ENCODE measurements at places on chromosomes 1 and 21. TPM values are rescaled to one million over a fixed set of nuclear protein-coding genes. Genes with fewer than 3 reads are reported as not detected.

The GCSAML gene
- total RNA-seq, result not detected

The ZNF648 gene
- not detected for total RNA-seq

The PRKAB2 gene
- 23.6 TPM for total RNA-seq

The VN1R5 gene
- total RNA-seq, result not detected

- no peak for DNase-seq
- H3K4me1 ChIP-seq, result peaks cover 4% of the 10 kb centered on the region
- H3K27ac ChIP-seq, result no peak overlapping the region
- no peaks in the 10 kb centered on the region for H3K27me3 ChIP-seq
- no peaks in the 10 kb centered on the region for H3K36me3 ChIP-seq
Measured at GRCh38 chr1:171803045-171803444, 21.6 kb downstream of the METTL13 start.

DNA sequence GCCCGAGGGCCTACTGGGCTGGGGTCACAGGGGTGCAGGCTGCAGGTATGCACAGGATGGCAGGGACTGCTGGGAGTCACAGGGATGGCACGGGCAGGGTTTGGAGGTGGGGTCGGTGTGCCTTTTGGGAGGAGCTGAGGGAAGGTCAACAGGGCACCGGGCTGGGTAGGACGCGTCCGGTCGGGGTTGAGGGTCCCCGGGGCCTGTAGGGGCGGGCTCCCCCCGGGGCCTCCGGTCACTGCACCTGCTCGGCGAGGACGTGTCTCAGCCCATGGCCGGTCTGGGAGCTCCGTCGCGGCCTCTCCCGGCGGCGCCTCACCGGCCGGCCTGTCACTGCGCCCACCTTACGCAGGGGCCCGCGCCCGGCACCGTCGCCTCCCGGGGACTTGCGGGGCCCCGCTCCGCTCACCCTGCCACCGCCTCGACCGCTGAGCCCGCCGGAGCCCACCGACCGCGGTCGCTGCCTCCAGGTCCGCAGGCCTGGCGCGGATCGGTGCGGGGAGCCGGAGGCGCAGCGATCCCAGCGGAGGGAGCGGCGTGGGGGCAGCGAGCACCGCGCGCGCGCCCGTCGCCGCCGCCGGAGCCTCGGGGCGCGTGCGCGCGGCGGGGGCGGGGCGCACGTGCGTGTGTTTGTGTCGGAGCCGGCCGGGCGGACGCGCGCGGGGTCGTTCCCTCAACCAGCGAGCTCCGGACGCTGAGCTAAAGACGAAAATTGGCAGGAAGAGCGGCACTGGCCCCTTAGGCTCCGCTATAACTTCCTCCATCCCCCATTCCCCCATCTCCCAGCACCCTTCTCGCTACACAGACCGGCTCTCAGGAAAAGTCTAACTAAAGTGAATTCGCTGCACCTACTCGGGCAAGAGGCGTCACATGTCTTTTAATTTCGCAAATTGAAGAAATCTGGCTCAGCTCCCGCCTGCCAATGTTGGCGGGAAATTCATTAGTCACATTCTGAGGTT, at the start of gene AMIGO1:
TSS of gene AMIGO1 (minus strand) at position 552 of the 959 bp plus-strand sequence. CDS start 815 bp downstream, outside the sequence.
- peaks cover 7% of the 10 kb centered on the region for H3K4me1 ChIP-seq
- no peaks in the 10 kb centered on the region for H3K36me3 ChIP-seq
- DNase-seq, result peak; percentile 98

- peaks cover 9% of the 10 kb centered on the region for H3K36me3 ChIP-seq
- no peak for DNase-seq
- H3K4me1 ChIP-seq, result peaks cover 8% of the 10 kb centered on the region
- no peak overlapping the region for H3K4me3 ChIP-seq
Measured at GRCh38 chr1:24437631-24438396, 22.2 kb downstream of the NIPAL3 start.

- no peaks in the 10 kb centered on the region for H3K27me3 ChIP-seq
- no peaks in the 10 kb centered on the region for H3K36me3 ChIP-seq
- peak overlapping the region; percentile 4 for H3K27ac ChIP-seq
- no peak for DNase-seq
- no peak overlapping the region for H3K4me3 ChIP-seq
Measured at GRCh38 chr1:202568826-202569225, 141.4 kb downstream of the SYT2 start.

DNA sequence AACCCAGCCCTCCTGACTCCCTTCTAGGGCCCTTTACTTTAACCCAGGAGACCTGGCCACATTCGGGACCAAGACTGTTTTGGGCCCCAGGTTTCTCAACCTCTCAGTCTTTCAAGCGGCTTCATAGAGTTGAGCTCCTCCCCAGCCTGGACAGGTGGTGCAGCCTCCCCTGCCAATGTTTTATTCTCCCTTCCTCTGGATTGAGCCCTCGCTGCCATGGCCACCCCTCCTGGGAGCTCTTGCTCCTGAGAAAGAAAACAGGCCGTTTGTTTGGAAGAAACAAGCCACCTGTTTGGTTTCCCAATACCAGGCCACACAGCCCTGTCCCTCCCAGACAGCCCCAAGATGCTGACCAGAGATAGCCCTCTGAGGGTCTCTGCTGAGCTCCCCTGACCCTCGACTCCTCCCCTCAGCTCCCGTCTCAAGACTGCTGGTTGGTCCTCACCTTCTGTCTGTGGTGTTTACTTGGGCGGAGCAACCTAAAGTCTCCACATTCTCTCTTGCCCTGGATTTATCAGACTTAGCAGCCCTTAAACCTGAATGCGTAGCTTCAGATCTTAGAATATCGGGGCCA, 3.3 kb downstream of the TMEM51 start:
- no peak for DNase-seq
- H3K36me3 ChIP-seq, result no peaks in the 10 kb centered on the region
- no peak overlapping the region for H3K27ac ChIP-seq
- H3K27me3 ChIP-seq, result peaks cover 3% of the 10 kb centered on the region

GRCh38 chr1:163771637-163772036, 449.9 kb downstream of the NUF2 start:
- no peaks in the 10 kb centered on the region for H3K27me3 ChIP-seq
- no peak overlapping the region for H3K4me3 ChIP-seq
- no peak overlapping the region for H3K27ac ChIP-seq

GRCh38 chr1:215963621-215964020, 396.5 kb downstream of the KCTD3 start:
- H3K27me3 ChIP-seq, result no peaks in the 10 kb centered on the region
- no peaks in the 10 kb centered on the region for H3K4me1 ChIP-seq
- no peak overlapping the region for H3K27ac ChIP-seq
- no peaks in the 10 kb centered on the region for H3K36me3 ChIP-seq

DNA sequence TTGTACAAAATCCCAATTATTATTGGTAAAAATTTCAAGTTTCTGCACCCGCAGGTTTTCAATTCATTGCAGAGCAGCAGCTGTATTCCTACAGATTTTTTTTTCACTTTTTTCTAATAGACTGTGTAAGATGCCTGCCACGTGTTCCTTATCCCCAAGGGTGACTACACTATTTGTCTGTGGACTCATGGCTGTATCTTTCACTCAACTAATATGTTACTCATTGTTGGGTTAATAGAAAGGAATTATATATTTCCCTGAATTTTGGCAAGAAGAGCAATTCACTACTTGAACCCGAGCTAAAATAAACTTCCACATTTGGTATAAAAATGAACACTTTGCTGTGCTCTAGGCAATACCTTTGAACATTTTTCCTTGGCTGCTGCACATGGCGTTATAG, 158.7 kb downstream of the NCAM2 start:
- H3K4me3 ChIP-seq, result no peak overlapping the region
- no peak overlapping the region for H3K27ac ChIP-seq
- no peaks in the 10 kb centered on the region for H3K36me3 ChIP-seq
- no peak for DNase-seq

GRCh38 chr1:32706491-32706890, 3.9 kb upstream of the SYNC start:
- H3K4me3 ChIP-seq, result no peak overlapping the region
- H3K27me3 ChIP-seq, result no peaks in the 10 kb centered on the region
- H3K36me3 ChIP-seq, result no peaks in the 10 kb centered on the region
- peak overlapping the region; percentile 21 for H3K27ac ChIP-seq
- peaks cover 29% of the 10 kb centered on the region for H3K4me1 ChIP-seq
- DNase-seq, result no peak

DNA sequence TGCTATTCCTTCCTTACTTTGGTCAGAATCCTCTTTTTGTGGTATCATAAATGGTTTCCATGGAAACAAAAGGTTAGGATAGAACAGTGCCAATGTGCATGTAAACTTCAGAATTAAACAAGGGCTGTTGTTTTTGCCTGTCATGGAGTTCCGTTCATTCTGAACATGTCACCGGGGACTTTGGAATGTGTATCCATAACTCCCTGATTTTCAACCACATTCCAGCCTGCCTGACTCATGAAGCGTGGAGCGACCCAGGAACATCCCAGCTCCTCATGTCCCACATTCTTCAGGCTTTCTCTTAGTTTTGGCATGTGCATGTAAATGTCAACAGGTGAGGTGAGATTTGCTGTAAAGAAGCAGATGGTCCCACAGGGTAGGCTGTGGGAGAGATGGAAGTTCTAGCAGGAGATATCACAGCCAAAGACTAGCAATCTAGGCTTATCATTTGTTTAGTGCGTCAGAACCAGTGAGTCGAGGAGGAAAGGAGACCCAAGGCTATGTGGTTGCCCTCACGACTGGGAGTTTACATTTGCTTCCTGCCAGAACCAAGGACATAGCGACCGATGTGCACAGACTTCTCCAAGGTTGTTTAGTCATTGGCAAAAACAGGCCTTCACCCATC, 23.0 kb upstream of the DNAJC11 start:
- H3K4me3 ChIP-seq, result no peak overlapping the region
- H3K36me3 ChIP-seq, result no peaks in the 10 kb centered on the region
- H3K4me1 ChIP-seq, result peaks cover 11% of the 10 kb centered on the region
- peak overlapping the region; percentile 31 for H3K27ac ChIP-seq
- no peaks in the 10 kb centered on the region for H3K27me3 ChIP-seq

GRCh38 chr1:39925721-39926342, 24.1 kb upstream of the MYCL start:
- H3K4me1 ChIP-seq, result peaks cover 3% of the 10 kb centered on the region
- peak; percentile 70 for DNase-seq
- no peak overlapping the region for H3K27ac ChIP-seq
- no peak overlapping the region for H3K4me3 ChIP-seq
- no peaks in the 10 kb centered on the region for H3K27me3 ChIP-seq

DNA sequence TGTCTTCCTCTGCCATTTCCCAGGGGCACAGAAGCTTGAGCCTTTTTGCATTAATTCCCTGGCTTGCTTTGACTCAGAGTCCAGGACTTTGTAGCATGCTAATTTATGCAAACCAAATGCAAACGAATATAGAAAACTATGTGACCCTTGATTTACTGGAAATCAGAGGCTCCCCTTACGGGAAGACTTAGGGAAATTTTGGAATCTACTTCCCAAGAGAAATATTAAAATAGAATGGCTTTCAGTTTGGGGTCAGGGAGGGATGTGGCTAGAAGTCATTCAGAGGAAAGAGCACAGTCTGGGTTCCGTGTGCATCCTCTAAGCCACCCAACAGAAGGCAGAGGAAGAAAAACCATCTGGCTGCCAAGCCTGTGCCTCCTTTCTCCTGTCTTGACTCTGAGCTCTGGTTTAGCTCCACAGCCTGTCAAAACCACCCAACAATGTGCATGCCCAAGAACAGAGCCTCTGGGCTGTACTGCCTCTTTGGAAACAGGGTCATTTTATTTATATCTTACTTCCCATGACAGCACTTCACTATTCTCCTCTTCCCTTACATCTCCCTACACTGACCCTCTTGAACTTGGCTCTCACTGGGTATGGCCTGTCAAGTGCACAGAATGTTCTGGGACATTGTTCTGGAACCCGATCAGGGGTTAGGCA, 30.1 kb downstream of the ATF3 start:
- peak overlapping the region; percentile 55 for H3K4me3 ChIP-seq
- DNase-seq, result peak; percentile 25
- H3K27ac ChIP-seq, result peak overlapping the region; percentile 97
- no peaks in the 10 kb centered on the region for H3K27me3 ChIP-seq

DNA sequence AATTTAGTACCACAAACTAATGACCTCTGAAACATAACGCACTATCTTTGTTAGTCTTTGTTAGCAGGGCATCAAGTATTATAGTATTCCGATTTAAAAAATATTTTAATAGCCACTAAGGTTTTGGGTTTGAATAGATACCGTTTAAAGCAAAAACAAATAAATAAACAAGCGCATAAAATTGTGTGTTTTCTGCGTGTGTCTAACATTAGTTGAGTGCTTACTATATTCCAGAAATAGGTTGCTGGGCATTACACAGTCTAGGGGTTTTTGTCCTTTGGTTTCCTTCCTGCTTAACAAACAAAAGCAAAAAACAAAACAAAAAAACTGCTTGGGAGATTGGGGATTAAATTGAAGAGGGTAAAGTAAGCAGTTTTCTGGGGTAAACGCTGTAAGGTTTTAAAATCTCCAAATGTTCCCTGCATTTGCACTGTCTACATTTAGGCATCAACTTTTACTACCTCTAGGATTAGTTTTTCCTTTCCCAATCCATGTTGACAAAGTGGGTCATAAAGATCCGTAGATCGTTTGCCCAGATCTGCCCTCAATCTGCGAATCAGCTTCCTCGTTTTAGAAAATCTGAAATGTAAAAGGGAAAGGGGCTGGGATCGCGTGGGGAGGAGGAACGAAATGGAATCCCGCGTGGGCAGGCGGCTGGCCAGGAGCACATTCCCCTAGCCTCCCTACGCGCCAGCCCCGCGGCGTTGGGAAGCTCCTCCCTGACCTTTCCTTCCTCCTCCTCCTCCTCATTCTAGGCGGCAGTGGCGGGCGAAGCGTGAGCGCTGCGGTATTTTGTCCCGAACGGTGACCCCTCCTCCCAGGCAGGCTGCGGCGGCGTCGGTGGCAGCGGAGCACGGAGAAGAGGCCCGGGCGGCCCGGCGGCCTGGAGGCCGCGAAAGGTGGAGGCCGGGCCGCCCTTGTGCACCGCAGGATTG, at the start of gene KCTD3:
TSS of gene KCTD3 (plus strand) at position 749 of the 935 bp plus-strand sequence. CDS start 382 bp downstream, outside the sequence.
- DNase-seq, result peak; percentile 91
- H3K4me3 ChIP-seq, result peak within 1 kb of the TSS; percentile 71
- H3K27ac ChIP-seq, result peak within 1 kb of the TSS; percentile 63
- H3K4me1 ChIP-seq, result peaks cover 27% of the 10 kb centered on the region
- H3K27me3 ChIP-seq, result no peaks in the 10 kb centered on the region

DNA sequence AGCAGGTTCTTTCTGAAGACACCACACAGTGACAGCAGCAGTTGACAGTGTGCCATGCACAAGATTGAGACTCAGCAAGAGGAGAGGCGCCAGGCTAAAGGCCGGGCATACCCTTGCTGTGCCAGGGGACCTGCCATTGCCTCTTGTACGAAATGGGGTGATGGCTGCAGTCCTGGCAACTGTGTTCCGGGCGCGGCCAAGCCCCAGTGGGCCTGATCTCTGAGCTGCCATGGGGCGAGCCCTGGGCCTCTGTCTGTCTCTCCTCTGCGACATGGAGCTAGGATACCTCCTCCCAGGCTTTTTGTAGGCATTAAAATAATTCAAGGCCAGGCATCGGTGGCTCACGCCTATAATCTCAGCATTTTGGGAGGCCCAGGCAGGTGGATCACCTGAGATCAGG, 9.6 kb upstream of the TRAPPC10 start:
- H3K36me3 ChIP-seq, result no peaks in the 10 kb centered on the region
- no peak overlapping the region for H3K4me3 ChIP-seq

GRCh38 chr1:1340791-1341548, 8.2 kb downstream of the DVL1 start:
- H3K4me3 ChIP-seq, result no peak overlapping the region
- no peak overlapping the region for H3K27ac ChIP-seq
- no peaks in the 10 kb centered on the region for H3K27me3 ChIP-seq
- peaks cover 32% of the 10 kb centered on the region for H3K36me3 ChIP-seq
- peaks cover 14% of the 10 kb centered on the region for H3K4me1 ChIP-seq
